ENCODE measurements at places on chromosomes 1 and 21.
A peak's percentile ranks its signal among the peaks of the same experiment; 100 is the strongest.

DNA sequence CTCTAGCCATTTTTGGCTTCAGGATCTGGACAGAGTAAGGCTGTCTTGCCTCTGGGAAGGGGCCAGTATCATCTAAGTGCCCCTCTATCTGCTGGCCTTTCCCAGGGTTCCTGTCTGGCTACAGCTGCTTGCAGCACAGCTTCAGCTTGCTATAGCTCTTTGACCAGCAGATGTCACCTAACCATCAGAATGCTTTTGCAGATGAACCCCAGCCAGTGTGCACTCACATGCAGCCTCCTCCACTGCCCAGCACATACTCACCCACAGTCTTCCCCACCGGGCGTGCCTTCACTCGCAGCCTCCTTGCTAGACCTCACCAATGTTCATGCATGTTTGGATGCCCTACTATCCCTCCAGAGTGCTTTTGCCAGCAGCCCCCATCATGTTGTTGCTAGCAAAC lies 769.0 kb downstream of the BRINP3 start:
- no peak for DNase-seq

GRCh38 chr1:207848234-207848633 lies 62.7 kb downstream of the CD34 start:
- peak; percentile 30 for DNase-seq

DNA sequence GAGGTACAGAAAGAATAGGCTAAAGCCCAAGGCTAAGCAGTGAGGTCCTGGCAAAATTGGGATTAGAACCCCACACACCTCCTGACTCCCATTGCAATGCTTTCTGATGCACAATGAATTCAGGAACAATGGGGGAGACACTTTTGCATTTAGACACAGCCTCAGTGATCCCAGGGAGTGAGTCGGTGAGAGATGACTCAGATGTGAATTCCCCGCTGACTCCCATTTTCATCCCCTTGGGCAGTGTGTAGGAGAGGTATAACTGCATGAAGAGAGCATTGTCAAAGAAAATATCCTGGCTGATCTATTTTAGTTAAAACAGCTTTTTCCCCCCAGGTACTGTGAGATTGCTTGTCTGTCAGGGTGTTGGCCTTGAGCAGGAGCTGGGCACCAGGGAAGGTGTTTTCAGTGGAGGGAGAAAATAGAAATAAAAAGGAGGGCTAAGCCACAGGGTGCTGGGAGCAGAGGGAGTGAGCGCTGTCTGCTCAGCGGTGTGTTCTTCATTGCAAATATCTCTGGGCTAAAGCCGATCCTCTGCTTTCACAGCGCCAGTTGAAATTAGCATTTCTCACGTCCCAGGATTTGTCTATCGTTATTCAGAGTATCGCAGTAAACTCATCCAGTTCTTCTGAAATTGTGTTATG lies 247.7 kb upstream of the PTBP2 start:
- no peak for DNase-seq

- no peak for DNase-seq
Measured at GRCh38 chr1:85388416-85388815, 76.5 kb downstream of the DDAH1 start.

DNA sequence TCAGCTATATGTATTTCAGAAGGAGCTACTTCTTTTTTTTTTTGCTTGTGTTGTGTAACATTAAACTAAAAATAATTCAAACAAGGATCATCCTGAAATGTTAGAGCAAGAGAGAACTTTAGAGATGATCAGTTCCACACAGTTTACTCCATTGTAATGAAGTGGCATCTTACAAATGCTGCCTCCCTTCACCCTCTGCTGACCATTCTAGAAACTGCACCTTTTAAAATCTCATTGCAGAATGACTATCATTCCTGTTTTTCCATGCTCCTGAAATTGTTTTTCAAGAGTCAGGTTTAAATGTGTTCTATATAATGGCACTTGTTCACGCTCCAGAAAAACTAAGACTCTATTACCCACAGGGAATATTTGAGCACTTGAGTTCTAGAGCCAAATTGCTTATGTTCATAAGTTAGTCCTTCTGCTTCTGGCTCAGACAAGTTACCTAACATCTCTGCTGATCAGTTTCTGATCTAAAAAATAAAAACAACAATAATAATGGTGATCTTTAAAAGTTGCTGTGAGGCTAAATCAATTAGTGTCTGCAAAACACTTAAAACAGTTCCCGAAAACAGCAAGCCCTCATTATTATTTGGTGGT lies 21.5 kb upstream of the SLC44A5 start:
- DNase-seq = no peak

DNA sequence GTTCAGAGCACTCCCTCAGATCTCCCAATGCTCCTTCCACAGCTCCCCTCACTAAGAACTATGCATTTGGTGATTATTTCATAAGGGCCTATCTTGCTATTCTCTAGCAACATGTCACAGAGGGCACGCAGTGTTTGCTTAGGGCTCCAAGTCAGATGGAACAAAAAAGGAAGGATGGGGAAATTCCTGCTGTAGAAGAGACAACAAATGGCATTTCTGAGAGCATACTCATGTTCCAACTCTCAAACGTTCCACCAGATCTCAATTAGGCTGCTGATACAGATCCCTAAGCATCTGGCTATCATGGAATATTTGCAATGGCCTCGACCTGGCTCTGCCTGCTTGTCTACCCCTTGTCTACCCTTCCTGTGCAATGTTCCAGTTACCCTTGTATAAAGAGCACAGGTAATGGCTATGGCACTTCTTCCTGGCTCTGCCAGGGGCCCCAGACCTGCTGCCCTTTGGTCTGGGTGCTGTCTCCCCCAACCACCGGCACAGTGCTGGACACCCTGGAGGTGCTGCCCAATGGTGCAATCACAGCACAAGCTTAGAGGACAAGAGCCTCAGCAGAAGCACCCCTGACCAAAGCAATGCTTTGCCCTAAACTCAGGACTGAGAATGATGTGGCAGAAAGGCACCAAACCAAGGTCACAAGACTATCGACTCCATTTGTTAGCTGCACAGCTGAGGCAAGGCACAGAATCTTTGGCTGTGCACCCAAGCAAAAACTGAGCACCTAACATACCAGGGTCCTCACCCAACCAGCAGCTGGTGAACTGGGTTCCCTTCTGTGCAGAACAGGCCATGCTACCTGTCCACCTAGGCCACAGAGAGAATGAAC lies 3.6 kb downstream of the PARP1 start:
- no peak for DNase-seq

GRCh38 chr1:90176530-90176929 lies 181.6 kb downstream of the ZNF326 start:
- no peak for DNase-seq

DNA sequence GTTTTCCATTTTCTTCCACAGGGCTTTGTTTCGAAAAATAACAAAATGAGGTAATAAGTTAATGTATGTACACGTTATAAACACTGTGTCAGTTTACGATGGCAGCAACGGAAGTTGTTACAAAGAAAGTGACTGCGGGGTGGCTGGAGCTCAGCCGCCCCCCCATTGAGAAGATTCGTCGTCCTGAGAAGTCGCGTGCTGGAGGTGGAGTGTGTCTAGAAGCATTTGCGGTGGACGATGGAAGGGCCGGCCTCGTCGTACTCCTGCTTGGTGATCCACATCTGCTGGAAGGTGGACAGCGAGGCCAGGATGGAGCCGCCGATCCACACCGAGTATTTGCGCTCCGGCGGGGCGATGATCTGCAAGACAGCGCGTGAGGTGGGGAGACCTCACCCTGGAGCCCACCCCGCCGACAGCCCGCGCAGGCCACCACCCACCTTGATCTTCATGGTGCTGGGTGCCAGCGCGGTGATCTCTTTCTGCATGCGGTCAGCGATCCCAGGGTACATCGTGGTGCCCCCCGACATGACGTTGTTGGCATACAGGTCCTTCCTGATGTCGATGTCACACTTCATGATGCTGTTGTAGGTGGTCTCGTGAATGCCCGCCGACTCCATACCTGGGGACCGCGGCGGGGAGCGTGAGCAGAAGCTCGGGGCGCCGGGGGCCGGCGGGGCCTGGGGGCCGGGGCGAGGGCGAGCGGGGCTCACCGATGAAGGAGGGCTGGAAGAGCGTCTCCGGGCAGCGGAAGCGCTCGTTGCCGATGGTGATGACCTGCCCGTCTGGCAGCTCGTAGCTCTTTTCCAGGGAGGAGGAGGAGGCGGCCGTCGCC lies 2.4 kb downstream of the ACTA1 start:
- no peak for DNase-seq

DNA sequence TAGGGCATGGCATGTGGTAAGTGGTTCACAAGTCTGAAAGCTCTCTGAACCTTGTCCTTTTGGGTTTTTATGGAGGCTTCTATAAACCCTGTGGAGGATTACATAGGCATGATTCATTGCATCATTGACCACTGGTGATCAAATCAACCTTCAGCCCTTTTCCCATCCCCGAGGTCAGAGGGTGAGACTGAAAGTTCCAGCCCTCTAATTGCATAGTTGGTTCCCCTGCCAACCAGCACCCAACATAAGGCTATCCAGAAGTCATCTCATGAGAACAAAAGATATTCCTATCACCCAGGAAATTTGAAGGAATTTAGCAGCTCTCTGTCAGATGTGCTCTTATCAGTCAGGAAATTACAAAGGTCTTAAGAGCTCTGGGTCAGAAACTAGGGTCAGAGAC lies 89.5 kb upstream of the ARTN start:
- DNase-seq = no peak

- no peak for DNase-seq
Measured at GRCh38 chr1:178456472-178456871, 40.3 kb downstream of the CLEC20A start.

- no peak for DNase-seq
Measured at GRCh38 chr1:3814065-3814464, 17.8 kb upstream of the LRRC47 start.

- no peak for DNase-seq
Measured at GRCh38 chr1:29460041-29460610, 223.8 kb downstream of the PTPRU start.

DNA sequence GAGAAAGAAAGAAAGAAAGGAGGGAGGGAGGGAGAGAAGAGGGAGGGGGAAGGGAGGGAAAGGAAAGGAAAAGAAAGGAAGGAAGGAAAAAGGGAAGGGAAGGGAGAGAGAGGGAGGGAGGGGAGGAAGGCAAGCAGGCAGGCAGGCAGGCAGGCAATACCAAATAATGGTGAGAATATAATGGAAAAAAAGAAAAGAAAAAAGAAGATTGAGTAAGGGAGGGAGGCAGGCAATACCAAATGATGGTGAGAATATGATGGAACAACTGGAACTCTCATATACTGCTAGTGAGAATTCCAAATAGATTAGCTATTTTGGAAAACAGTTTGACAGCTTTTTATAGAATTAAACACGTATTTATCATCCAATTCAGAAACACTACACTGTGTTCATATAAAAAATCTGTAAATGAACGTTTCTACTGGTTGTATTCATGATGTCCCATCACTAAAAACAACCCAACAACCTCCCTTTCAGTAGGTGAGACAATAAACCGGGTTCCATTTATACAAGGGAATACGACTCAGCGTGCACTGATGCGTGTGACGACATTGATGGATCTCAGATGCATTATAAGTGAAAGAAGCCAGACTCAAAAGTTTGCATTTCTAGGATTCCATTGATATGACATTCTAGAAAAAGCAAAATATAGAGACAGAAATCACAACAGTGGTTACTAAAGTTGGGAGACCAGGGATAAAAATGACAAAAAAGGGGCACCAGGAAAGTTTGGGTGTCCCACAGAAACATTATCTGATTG lies 226.4 kb downstream of the DSCAM start:
- DNase-seq = no peak

DNA sequence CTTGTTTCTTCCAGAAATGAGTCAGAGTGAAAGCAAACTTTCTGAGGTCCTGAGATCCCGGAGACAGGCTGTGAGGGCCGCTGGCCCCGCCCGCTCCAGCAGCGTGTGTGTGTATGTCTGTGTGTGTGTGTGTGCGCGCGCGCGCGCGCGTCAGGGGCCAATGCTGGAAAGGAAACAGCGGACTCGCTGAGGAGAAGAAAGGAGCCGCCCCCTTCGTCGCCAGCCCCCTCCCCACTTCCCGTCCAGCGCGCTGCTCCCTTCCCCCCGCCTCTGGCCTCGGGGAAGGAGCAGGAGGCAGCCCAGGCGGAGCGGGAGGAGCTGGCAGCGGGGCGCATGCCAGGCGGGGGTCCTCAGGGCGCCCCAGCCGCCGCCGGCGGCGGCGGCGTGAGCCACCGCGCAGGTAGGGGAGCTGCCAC lies at the start of gene DISC1:
DISC1 (plus strand) TSS at position 256 of the 416 bp plus-strand sequence; CDS start at position 334, 78 bp downstream.
- peak; percentile 70 for DNase-seq

DNA sequence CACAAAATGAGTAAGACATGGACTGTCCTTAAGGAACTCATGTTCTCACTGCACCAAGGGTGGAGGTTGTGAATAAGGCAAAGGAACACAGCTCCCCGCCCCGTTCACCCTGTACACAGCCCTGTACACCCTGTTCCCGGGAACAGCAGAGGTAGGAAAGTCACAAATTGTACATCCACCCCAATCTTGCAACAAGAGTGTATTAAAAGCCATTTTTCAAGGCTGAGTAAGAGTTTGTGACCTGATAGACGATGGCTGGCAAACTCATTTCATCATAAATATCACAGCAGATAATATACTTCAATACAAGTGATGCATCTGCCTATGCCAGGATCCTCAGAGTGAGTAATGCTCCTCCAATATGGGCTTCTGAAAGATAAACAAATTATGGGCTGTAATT lies 52.5 kb upstream of the CAMK1G start:
- DNase-seq = no peak

GRCh38 chr1:29057700-29058099 lies 66.0 kb downstream of the TMEM200B start:
- no peak for DNase-seq

DNA sequence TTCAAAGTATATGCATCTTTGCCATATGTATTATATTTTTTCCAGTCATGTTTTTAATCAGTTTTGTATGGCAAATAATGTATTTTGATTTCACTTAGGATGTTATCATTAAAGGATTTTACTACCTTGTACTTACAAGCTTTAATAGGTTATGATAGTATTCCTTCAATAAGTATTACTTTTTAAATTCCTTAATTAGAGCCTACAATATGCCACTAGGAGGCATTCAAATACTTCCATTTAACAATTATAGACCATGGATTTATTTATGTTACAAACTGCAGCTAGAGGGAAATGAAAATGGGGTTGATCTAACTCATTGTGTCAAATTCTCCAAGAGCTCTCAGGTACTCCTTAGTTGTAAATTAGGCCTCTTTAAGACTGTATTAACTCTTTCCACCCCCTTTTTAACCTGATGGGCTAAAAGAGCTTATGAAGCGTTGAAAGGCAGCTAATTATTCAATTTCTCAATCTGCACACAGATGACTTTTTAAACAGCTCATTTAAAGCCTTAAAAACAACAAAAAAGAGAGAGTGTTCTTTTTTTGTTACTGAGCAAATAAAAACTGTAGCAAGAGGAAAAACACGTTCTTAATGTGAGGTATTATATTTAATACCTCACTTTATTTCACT lies 156.2 kb downstream of the DENND1B start:
- peak; percentile 12 for DNase-seq

DNA sequence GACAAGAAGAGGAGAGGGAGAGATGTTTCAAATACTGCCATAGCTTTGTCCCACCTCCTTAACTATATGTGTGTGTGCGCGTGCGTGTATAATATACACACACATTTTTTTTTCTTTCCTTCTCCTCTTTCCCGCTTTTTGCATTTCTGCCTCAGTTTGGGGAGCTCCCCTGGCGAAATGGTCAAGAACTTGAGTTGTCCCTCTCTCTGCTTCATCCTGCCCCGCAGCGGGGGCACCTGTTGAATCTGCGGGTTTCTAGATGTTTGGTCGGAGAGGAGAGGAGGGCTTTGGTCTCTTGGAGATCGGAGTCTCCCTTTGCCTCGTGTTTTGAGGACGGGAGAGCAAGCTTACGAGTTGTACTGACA lies 504 bp downstream of the SCCPDH start:
- no peak for DNase-seq

GRCh38 chr1:211324992-211325775 lies 1.4 kb upstream of the TRAF5 start:
- DNase-seq = no peak

- no peak for DNase-seq
Measured at GRCh38 chr1:34370748-34371147, 194.0 kb downstream of the C1orf94 start.
